Epithelial cell of prostate (primary cell): ENCODE measurements at places on chromosomes 4 and X.

DNA sequence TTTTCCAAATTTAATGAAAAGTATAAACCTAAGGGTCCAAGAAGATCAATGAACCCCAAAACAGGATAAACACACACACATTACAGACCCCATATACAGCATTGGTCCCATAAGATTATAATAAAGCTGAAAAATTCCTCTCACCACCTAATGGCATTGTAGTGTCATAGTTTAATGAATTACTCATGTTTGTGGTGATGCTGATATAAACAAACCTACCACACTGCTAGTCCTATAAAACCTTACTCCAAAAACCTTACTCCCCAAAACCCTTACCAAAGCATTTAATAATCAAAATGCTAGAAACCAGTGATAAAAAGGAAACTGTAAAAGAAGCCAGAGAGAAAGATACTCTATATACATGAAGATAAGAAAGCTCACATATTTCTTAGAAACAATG lies 148.1 kb upstream of the SH3RF1 start:
- no peak for DNase-seq

DNA sequence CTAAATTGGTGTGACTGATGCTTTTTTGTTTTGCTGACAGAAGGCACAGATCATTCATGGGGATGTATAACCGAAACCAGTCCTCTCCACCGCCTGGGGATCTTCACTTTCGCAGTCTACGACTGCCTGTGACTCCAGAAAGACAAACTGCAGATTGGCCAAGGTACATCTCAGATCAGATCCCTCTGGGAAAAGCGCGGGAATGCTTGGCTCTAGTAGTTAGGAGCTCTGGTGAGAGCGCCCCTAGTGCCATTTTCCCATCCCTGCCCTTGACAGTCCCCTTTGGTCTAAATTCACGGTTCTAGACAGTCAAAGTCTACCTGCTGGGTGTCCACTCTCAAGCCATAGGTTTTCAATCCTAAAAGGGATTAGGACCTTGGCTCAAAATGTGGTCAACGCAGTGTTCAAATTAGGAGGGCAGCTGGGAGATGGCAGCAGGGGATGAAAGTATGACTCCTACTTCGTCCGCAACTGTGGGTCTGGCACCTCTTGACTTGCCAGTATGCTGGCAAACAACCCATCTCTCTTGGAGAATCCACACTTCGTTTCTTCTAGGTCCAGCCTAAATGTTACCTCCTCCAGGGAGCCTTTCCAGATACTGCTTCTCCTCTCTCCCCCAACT lies 6.9 kb upstream of the HAND2 start:
- DNase-seq = no peak

- no peak for DNase-seq
Observed at GRCh38 chrX:148541584-148541940, 41.1 kb downstream of the AFF2 start.

DNA sequence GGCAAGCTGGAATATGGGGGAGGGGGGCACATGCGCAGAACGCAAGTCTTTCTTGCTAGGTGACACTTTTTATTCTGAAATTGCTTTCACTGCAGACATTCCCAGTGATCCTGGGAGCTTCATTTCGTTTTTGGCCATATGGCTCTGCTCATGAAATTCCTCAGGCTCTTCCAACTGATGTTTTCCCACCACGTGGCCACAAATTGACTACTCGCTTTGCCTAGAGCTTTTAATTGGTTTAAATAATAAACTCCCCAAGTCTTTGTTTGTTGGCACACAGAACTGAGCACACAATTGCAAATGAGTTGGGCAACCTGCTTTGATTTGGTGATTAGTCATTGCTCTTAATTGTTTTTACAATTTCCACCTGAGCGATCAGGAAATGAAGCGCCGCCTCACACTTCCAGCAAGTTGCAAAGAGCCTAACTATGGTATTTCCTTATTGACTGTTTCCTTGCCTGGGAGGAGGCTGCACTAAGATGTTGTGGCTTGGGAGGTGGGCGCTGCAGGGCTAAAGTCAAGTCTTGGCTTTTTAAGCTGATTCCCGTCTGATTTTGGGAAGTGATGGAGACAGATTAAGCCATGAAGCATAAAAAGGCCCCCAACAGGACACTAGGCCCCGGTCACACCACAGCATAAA lies 282.5 kb downstream of the ZIC3 start:
- no peak for DNase-seq

- no peak for DNase-seq
Observed at GRCh38 chr4:109684727-109685126, 18.5 kb downstream of the CASP6 start.
